ENCODE measurements at places on chromosomes 7 and 10. TPM values are rescaled to one million over a fixed set of nuclear protein-coding genes. Genes with fewer than 3 reads are reported as not detected.
A peak's percentile ranks its signal among the peaks of the same experiment; 100 is the strongest.

GRCh38 chr7:4769761-4770160 is 5.7 kb upstream of the AP5Z1 start:
- DNase-seq = no peak

Gene NME8
- not detected for total RNA-seq

GRCh38 chr10:62082729-62083411 is 181.4 kb downstream of the ARID5B start:
- peak; percentile 75 for DNase-seq

Gene TFPI2
- total RNA-seq = not detected

- no peak for DNase-seq
Measured at GRCh38 chr7:114312649-114313048, 102.0 kb upstream of the FOXP2 start.

Gene CTTNBP2
- not detected for total RNA-seq

- DNase-seq = no peak
Measured at GRCh38 chr7:74482629-74483401, 29.1 kb downstream of the GTF2IRD1 start.
